ENCODE measurements at places on chromosomes 1 and 21.

DNA sequence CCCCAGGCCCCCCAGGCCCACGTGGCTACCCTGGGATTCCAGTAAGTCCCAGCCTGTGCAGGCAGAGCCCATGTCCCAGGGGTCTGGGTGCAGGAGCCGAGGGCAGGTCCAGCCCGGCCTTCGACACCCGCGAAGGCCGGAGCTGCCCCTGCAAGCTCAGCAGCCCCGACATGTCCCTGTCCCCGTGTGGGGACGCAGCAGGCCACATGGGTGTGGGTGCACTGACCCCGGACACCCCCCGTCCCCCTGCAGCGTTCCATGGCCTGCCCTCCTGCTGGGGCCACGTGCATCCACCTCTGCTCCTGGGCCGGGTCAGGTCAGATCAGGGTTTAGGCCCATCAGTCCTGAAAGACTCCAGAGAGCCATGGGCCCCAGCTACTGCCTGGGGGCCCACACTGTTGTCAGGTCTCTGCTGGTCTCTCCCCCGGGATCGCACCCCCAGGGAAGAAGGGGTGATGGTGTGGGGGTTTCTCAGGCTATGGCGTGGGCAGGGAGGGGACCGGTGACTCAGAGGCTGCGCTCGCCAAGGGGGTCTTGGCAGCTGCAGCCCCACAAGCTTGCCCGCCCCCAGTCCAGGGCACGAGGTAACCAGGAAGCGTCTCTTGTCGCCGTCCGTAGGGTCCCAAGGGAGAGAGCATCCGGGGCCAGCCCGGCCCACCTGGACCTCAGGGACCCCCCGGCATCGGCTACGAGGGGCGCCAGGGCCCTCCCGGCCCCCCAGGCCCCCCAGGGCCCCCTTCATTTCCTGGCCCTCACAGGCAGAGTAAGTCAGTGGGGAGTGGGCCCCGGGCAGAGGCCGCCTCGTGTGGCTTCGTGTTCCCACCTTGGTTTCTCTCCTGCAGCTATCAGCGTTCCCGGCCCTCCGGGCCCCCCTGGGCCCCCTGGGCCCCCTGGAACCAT lies 37.5 kb downstream of the SLC19A1 start:
- DNase-seq: no peak

DNA sequence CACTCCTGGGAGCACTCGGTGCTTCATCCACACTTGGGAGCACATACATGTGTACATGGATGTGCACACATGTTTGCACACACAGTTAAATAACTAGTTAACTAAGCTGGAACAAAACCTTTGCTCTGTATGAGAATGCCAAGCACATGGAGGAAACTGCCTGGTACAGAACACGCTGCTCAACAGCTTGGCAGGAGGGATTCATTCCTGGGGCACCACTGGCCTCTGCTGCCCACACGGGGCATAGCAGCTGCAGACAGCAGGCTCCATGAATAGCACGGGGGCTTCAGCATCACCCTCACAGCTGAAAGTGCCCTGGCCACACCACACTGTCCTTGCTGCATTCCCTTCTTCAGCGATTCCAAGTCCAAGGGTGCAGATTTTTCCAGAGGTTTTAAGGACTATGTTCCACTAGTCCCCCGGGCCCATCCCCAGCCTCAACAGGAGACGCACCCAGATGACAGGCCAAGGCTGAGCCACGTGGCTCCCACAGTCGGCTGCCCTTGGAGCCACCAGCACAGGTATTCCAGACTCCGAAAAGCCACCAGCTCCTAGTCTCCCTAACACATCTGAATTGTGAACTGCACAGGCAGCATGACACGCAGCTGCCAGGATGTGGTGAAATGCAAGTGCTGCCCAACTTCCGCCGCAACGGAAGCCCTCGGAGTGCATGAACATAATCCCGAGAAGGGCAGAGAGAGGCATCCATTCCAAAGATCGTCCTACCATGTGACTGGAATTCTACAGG lies 16.9 kb downstream of the NPHP4 start:
- DNase-seq: peak; percentile 42

DNA sequence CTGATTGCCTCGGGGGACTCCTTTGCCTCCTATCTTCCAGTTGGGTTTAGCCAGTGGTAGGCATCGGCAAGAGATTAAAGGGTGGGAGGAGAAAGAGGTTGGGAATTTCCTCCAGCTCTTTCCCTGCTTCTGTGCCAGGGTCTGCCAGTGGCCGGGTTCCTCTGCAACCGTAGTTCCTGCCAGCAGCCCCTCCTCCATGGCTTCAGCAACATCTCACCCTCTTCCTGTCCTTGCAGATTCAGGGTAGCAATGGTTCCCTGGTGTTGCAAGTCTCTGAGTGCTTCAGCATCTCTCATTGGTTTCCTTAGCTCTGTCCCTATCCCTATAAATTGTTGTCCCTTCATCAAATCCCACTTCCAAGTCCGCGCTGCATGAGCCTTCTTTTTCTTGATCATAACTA lies 223.1 kb upstream of the JUN start:
- no peak for DNase-seq

GRCh38 chr1:64122588-64122987 lies 80.8 kb upstream of the UBE2U start:
- no peak for DNase-seq

DNA sequence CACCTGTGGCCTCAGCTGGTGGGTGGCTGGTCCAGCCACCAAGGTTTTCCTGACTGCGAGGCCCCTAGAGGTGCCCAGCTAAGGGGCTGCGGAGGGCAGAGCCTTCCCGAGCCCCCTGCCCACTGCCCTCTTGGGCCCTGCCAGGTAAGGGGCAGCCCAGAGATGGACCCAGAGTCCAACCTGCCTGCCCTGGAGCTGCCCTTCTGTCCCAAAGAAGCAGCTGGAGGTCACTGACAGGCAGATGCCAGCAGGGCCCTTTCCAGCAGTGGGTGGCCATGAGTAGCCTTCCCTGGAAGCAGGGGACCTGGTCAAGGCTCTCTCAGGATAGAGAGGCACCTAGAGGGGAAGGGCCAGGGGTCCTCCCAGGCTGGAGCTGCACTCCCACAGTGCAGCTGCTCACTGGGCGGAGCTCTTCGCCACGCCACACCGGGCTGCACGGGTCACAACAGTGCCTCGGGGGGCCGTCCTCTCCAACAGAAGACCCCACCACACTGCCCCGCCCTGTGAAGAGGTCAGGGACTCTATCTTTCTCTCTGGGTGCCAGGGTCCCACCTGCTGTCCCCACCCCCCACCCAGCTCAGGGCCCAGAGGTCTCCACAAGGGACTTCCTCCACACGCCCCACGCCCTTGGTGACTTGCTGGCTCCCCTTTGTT lies 10.9 kb upstream of the GNB1 start:
- no peak for DNase-seq

DNA sequence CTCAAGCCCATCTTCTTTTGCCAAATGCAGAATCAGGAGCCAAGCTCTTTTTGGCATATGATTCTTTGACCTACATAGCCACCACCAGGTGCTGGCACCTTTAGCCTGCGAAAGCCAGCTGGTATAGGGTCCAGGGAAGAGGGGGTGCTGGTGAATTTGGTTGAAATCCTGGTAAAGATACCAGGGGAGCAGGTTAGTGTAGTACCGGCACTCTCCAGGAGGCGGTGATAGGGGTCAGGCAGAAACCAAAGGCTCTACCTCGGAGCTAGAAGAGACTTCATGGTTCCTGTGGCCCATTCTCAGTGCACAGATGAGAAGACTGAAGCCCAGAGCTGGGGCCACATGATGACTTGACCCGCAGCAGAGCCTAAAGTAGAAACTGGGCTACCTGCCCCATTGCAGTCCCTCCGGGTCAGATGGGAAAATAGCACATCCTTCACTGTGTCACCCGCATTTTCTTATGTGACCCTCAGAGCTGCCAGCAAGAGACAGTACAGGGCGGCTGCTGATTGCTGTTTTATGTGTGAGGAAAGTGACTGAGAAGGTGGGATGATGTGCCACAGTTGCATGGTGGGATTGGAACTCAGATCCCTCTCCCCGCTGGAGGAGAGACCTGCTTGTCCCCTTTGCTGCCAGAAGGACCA lies 36.0 kb upstream of the IL19 start:
- DNase-seq: peak; percentile 88

DNA sequence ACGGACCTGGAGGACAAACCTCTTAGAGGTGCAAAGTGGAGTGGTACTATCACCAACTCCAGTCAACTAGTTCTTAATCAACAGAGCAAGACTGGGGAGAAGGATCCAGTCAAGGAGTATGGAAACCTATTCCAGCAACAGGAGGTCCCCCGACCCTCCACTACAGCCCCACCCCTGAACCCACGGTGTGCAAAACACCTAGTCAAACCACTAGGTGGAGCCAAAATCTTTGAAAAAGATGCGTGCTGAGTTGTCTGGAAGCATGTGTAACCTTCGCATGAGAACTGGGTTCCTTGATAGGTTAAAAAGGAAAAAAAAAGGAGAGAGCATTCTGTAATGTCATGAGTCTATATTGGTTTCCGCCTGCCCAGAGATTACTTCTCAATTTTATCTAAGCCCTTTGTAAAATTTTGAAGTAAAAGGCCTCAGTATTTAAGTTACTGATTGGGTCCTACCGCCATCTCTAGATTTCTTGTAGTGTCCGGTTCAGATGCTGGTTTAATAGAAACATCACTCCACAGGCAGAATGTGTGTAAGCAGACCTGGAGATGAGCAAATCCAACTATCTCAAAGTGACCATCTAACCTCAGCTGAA lies 81.9 kb upstream of the HAO2 start:
- DNase-seq: peak; percentile 47

- DNase-seq: no peak
Measured at GRCh38 chr21:44998086-44998620, 58.3 kb downstream of the SLX9 start.

DNA sequence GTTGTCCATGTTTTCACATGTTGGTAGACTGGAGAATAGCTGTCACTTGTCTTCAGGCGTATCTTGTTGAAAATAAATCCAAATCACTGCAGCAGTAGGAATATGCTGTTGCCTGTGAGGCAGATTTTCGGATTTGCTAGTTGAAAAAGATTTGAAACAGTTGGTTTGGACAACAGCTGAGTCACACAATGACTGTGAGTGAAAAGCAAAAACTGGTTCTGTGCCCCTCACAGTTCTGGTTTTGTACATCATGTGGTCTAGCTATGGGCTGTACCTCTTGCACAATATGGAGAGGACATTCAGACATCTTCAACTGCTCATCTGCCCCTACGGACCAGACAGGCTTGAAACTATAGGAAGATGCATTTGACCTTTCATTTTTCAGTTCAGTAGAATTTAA lies 1.8 kb downstream of the ARF1 start:
- DNase-seq: no peak

DNA sequence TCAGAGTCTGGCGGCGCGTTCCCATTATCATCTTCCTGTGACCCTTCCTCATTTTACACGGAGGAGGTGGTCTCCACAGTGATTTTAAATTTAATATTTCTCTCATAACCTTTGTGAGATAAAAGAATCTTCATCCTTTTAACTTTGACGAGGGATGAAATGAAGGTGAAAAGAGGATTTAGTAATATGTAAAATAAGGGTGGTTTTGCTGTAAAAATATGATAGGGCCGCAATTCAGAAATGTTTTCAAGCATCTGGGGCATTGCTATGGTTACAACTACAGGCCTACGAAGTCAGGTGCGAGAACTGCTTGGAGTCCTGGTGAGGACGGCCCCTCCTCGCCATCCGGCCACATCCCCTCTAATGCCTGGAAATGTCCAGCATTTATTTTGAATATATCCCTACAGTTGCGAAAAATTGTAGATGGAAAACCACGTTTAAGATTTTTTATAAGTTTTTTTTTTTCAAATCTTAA lies 422 bp upstream of the RSBN1 start:
- DNase-seq: peak; percentile 36

DNA sequence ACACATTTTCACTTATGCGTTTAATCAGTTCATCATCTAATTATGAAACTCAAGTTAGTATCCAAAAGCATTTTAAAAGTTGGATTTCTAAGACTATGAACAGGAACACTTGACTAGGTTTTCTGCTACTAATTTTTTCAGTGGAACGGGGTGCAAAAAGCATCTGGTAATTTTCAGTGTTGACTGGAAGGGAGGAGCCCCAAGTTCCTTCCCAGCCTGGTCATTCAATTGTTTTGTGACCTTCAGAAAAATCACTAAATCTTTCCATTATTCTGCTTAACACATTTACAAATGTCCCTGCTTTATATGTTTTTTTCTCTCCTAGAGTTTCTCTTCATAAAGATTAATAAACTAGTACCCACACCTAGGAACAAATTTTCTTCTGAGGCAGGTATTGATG lies 6.0 kb upstream of the ADGRL4 start:
- no peak for DNase-seq

GRCh38 chr21:45543371-45543709 lies 1.1 kb upstream of the SLC19A1 start:
- DNase-seq: peak; percentile 4

GRCh38 chr1:87600854-87601253 lies 272.2 kb downstream of the LMO4 start:
- no peak for DNase-seq

- no peak for DNase-seq
Measured at GRCh38 chr1:100188617-100189016, 10.6 kb upstream of the LRRC39 start.

DNA sequence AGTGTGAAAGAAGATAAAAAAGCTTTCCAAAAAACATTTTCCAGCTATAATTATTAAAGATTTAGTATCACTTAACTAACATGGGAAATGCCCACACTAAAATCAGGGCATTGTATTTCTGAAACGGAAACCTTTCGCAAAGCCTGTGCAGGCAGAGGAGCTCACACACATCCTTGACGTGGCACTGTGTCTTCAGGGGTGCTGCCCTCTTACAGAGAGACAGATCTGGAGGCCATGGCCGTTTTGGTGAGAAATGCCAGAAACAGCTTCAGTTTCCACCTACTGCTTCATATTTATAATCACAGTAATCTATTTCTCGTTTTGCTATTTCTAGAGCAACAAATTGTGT lies 26.7 kb downstream of the ATP1B1 start:
- no peak for DNase-seq

All from activated naive CD4-positive, alpha-beta T cell treated with anti-CD3 and anti-CD28 coated beads for 36 hours (primary cell).